ENCODE measurements at places on chromosomes 16 and 17.

DNA sequence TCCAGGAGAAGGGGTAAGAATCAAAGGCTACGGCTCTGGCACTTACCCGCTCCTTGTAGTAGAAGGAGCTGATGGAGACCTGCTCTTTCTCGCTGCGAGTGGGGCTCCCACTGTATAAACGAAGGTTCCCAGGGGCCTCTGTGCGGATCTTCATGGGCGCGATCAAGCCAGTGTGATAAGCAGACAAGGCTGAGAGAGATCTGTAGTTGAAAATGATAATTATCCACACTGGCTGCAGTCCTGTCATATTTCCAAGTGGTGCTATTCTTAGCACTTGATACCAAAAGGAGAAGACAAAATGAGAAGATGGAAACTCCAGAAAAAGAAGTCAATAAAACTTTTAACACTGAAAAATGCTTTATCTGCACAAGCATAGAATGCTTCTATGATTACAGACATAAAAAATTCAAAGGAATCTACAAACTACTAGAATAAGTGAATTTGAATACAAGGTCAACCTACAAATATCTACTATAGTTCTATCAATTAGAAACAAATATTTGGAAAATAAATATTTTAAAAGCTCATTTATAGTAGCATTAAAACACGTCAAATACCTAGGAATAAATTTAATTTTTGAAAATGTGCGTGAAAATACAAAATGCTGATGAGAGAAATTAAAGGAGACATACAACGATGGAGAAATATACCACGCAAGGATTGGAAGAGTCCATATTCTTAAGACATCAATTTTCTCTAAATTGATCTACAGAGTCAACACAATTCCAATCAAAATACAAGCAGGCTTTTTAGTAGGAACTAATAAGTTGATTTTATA, 80.8 kb downstream of the WDR59 start:
- no peak for DNase-seq

GRCh38 chr17:32541640-32542039, 54.8 kb downstream of the CDK5R1 start:
- DNase-seq, result no peak

- no peak for DNase-seq
Observed at GRCh38 chr17:73371836-73372235, 60.0 kb upstream of the CDC42EP4 start.

DNA sequence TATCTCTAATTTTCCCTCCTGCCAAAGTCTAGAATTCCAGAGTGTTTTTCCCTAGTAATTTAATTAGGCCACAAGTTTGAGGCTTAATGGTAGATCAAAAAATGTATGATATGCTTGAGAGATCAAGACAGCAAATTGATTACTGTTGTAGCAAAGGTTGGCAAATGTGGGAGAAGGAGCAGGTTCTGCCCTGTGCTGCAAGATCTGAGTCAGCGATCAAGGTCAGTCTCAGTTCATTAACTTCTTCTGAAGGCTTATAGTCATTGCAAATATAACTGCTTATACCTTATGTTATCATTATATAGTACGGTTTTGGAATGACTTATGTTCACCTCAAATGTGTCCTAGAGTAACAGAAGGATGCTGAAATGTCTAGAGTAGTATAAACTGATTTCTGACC, 231.1 kb upstream of the TBX2 start:
- DNase-seq, result no peak

DNA sequence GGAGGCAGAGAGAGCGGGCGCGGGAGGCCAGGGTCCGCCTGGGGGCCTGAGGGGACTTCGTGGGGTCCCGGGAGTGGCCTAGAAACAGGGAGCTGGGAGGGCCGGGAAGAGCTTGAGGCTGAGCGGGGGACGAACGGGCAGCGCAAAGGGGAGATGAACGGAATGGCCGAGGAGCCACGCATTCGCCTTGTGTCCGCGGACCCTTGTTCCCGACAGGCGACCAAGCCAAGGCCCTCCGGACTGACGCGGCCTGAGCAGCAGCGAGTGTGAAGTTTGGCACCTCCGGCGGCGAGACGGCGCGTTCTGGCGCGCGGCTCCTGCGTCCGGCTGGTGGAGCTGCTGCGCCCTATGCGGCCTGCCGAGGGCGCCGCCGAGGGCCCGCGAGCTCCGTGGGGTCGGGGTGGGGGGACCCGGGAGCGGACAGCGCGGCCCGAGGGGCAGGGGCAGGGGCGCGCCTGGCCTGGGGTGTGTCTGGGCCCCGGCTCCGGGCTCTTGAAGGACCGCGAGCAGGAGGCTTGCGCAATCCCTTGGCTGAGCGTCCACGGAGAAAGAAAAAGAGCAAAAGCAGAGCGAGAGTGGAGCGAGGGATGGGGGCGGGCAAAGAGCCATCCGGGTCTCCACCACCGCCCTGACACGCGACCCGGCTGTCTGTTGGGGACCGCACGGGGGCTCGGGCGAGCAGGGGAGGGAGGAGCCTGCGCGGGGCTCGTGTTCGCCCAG, 1.2 kb upstream of the CBX4 start:
- DNase-seq, result no peak

All from stimulated activated CD4-positive, alpha-beta T cell treated with anti-CD3 and anti-CD28 coated beads, Interleukin-1b, Interleukin-23, amount 100 ng/mL, for 48 hours (primary cell).